ENCODE measurements at places on chromosomes 7 and 10.
A peak's percentile ranks its signal among the peaks of the same experiment; 100 is the strongest.

DNA sequence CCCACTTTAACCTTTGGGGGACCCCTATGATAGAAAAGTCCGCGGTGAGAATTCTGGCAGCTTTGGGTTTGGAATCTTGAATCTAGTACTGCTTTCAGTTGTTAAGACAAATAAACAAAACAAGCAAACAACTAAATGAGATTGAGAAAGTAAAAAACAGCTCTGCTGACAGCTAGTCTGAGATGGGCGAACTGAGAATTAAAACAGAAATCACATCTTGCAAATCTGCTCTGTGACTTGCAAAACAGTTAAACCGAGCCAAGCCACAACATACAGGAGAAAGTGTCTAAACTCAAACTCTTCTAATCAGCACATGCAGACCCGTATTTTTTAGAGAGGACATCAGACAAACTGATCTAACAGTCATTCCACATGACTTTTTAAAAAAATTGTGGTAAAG is 110.4 kb downstream of the SH2D4B start:
- DNase-seq: no peak

DNA sequence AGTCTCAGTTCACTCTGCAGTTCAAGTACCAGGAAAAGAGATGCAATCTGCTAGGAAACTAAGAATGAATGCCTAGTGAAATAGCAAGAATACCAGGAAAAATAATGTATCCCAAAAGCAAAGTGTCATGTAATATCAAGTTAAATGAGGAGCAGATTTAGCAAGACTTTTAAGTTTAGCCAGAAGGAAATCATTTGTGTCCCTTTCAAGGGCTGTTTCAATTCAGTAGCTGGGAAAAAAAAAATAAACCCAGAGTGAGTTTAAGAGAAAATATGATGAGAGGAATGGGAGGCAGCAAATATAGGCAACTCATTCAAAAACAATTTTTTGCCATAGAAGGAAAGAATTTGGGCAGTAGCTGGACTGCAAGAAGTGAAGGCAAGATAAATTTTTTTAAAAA is 135.8 kb downstream of the DGKB start:
- DNase-seq: no peak

DNA sequence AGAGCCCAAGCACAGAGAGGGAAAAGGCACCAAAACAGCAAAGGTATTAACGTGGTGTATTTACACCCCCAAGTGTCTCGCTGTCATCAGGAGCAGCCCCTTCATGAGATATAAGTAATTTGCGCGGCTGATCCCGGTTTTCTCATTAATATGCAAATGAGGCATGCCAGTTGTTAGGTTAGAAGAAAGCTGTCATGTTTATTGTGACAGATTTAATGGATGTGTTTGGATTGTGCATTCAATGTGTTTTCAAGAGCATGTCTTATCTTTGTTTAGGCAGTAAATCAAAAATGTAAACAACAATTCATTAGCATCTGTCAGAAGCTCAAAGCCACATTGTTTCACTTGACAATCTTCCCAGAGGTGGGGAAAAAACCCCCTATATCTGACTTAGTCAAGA is 56.5 kb upstream of the CTBP2 start:
- no peak for DNase-seq

DNA sequence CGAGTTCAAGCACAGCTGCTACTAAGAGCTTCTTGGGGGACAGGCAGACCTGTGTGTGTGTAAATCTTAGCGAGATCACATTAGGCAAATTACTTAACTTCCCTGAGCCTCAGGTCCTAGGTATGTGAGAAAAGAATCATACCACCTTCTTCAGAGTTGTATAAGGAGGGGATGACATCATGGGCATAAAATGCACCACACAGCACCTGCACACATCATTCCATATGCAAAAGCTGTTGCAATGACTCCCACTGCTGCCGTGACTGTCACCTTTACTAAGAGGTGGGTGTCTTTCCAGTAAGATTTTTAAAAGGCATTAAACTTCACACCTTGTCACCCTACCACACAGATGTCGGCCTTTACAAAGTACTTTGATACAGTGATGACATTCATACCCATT is 146.0 kb downstream of the FANK1 start:
- DNase-seq: no peak

- DNase-seq: no peak
These were observed 154.8 kb downstream of the GRK5 start for GRCh38 chr10:119362122-119362521.

DNA sequence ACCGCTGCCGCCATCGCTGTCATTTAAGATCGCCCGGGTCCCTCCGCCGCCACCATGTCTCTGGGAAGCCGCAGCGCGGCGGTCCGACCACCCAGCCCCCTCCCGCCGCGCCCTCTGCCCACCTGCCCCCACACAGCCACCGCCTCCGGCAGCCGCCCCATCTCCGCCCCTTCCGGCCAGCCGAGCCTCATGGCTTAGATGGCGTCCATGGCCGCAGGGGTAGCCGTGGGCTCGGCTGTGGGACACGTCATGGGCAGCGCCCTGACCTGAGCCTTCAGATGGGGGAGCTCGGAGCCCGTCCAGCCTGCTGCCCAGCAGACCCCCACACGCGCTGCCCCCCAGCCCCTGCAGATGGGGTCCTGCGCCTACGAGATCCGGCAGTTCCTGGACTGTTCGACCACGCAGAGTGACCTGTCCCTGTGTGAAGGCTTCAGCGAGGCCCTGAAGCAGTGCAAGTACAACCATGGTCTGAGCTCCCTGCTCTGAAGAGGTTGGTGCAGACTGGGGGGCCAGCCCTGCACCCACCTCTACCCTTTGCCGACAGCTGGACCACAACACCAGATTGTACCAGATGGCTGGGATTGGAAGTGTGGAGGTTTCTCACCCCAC is 38.0 kb upstream of the TARP start:
- DNase-seq: peak; percentile 35

- DNase-seq: no peak
These were observed 24.9 kb downstream of the SAMD9 start for GRCh38 chr7:93092757-93093370.

DNA sequence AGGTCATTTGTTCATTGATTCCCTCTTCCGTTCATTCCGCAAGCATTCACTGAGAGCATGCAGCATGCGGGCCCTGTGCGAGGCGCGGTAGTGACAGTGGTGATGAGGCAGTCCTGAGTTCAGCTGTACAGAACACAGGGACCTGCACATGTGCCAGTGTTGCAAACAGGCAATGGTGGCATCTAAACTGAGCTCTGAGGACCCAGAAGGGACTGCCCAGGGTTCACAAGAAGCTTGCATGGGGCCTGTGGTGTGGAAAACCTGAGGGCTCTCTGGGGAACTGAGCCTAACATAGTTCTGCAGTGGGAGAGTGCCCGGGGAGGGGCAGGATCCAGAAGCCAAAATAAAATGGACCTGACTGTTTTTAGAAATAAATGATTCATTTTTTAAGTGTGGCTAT is 13.2 kb downstream of the ZNF488 start:
- no peak for DNase-seq

- no peak for DNase-seq
These were observed 19.4 kb downstream of the HIPK2 start for GRCh38 chr7:139758388-139758787.

DNA sequence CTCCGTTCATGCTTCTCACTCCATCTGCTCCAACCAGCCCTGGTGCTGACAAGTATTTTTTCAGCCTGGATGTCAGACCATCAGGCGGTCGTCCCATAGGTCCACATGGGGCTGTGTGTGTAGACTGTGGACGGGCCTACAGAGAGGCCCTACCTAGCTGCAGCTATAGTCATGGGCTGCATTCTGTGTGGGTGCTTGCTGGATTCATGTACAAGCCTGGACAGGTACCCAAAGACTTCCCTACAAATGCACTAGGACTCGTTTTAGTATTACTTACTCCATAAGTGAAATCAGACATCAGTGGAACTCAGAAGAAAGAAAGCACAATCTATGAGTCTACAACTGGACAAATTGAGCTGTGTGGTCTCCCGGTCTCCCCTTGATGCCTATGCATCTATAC is 146.8 kb downstream of the PKD1L1 start:
- DNase-seq: no peak

DNA sequence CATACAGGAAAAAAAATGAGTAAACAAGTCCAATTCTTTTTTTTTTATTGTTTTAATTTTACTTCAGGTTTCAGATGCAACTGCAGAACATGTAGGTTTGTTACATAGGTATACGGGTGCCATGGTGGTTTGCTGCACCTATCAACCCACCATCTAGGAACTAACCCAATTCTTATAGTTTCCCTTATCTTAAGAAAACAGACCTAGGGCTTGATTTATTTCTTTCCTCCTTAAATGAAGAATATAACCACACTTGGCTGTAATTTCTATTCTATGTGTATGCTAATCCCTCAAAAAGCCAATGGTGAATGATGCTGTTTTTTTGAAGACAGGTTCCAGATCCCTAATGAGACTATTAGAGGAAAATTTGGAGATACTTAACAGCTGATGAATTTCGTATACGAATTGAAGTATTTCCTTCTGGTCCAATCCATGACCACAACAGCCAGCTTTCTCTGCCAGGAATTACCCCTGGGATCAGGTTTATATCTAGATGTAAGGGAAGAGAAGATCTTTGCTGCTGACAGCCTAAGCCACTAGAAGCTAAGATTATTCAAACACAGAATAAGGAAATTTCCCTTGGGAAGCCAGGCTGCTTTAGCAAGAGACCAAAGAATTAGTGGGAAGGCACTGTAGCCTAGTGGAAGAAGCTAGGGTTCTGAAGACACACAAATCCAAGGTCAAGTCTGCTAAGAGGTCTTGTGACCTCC is 115.8 kb downstream of the INHBA start:
- no peak for DNase-seq

DNA sequence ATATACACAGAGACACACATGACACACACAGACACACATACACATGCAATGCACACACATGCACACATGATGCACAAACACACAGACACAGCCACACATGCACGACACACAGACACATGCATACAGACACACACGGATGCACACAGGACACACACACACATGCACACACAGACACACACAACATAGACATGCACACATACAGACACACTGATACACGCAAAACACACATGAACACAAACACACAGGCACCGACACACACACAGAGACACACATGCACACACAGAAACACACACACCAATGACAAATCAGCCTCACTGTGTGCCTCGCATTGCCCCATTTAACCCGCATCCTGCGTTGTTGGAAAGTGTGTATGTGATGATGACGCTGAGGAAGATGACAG is 232.4 kb downstream of the ADARB2 start:
- no peak for DNase-seq

- DNase-seq: no peak
These were observed 27.7 kb downstream of the BCCIP start for GRCh38 chr10:125850766-125851731.

GRCh38 chr10:78913219-78914059 is 155.3 kb upstream of the ZMIZ1 start:
- no peak for DNase-seq

DNA sequence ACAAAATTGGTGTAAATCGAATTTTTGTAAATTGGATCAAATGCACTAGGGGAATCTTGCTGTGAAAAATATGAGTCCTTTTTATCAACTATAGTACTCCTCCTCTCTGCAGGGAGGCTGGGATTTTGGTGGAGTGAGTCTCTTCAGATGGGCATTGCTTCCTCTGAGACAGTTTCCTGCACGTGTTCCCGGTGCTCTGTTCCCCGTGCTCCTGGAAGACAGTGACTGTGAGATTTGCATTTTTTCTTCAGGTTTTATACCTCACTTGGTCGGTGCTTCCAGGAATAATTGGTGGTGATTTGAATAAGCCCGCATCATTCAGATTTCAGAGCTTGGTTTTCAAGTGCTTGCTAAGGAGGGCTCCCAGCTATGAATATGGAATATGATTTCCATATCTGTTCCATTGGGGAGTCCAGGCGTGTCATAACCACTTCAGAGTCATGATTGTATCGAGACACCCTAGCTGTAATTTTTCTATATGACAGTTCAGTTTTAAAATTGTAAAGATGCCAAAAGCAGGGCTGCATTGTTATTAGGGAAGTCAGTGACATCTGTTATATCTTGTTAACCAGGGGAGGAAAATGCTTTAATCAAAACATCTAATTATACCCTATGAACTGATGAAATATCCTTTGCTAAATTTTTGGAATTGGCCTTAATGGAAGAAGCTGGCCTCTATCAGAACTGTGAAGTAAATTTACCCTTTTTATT is 12.3 kb downstream of the AUTS2 start:
- DNase-seq: no peak

DNA sequence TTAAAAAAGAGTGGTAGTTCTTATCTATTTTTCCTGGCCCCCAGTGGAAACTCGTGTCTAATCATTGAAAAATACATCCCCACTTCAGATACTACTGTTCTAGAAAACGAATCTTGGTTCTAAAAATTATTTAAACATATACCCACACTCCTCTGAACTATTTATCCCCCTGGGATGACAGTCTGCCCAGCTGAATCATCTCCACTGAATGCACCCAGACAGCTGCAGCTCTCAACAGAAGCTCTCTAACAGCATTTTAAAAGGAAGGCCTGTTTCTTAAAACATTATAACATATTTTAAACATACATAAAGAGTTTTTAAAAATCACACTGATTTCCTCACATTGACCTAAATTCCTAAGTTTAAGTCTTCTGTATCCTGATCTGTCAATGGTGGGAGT is 544.6 kb upstream of the PHF14 start:
- no peak for DNase-seq

GRCh38 chr10:46292573-46293023 is 5.8 kb downstream of the ANTXRL start:
- DNase-seq: no peak
